ENCODE measurements at places on chromosomes 13 and 19.

- no peak for ATAC-seq
Measured at GRCh38 chr13:71015516-71015915, 851.5 kb downstream of the DACH1 start.

GRCh38 chr13:44015811-44016210 is 136.1 kb downstream of the LACC1 start:
- ATAC-seq = no peak

- ATAC-seq = no peak
Measured at GRCh38 chr13:51041126-51041525, 69.9 kb downstream of the C13orf42 start.

DNA sequence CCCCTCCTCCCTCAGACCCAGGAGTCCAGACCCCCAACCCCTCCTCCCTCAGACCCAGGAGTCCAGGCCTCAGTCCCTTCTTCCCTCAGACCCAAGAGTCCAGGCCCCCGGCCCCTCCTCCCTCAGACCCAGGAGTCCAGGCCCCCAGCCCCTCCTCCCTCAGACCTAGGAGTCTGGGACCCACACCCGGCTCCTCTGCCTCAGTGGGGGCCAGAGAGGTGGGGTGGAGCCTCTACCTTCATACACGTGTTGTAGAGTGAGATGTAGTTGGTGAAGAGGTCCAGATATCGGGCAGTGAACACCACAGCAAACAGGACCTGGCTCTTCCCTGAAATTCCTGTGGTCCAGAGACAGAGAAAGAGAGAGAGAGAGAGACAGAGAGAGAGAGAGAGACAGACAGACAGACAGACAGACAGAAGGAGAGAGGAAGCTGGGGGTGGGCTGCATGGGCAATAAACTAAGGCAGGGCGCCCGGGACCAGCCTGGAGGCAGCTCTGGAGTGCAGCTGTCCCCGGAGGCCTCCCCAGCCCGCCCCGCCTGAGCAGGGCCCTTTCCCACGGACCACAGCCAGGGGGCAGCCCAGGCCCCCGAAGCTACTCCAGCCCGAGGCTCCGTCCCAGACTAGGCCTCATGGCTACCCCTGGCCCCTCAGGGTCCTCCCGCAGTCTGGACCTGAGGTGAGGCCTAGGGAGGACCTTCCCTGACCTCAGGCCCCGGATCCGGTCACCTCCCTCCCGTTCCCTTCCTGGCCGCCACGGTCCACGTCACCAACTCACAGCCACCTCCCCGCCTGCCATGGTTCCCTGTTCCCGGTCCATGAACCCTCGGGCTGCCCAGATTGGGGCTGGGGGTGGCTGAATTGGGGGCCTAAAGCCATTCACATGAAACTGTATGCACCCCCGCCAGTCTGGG is 907 bp downstream of the KDELR1 start:
- ATAC-seq = peak; percentile 65

- no peak for ATAC-seq
Measured at GRCh38 chr19:45939792-45940514, 25.4 kb upstream of the NANOS2 start.

- peak; percentile 92 for ATAC-seq
Measured at GRCh38 chr19:4713384-4713951, 10.2 kb downstream of the DPP9 start.
